ENCODE measurements at places on chromosomes 16 and 17.

- no peak for DNase-seq
Measured at GRCh38 chr16:56944954-56945839, 13.3 kb downstream of the HERPUD1 start.

GRCh38 chr16:73255031-73255430 lies 207.1 kb upstream of the ZFHX3 start:
- no peak for DNase-seq

- DNase-seq = no peak
Measured at GRCh38 chr16:85303354-85303883, 191.1 kb upstream of the CIBAR2 start.

GRCh38 chr17:39507511-39507910 lies 46.2 kb downstream of the CDK12 start:
- DNase-seq = no peak

GRCh38 chr17:69523244-69523861 lies 108.9 kb downstream of the MAP2K6 start:
- no peak for DNase-seq

DNA sequence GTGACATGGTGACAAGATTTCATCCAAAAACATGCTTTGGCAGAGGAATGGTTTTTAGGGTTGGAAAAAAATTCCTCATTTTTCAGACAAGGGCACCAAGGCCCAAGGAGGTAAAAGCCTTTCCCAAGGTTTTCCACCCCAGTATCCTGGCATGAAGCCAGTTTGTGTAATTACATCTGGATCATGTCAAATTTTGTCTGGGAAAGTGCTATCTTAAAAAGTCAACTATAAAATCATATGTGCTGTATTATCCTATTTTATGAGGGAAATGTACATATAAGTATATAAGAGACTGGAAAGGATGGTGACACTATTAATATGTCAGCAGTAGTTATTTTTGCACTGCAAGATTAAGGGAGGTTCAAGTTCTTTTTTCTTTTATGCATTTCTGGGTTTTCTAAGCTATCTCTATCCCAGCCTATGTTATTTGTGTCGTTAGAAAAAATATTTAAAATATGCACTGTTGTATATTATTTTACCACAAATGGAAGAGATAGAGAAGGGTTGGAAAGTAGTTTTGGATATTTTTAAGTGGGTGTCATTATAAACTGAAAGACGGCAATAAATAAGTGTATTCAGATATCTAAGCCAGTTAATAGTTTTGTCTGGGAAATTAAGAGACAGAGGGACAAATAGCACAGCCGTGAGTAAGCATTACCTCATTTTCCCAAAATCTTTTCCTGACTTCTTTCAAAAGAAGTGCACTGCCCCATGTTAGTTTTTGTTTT lies 13.5 kb upstream of the FBXO47 start:
- DNase-seq = no peak

DNA sequence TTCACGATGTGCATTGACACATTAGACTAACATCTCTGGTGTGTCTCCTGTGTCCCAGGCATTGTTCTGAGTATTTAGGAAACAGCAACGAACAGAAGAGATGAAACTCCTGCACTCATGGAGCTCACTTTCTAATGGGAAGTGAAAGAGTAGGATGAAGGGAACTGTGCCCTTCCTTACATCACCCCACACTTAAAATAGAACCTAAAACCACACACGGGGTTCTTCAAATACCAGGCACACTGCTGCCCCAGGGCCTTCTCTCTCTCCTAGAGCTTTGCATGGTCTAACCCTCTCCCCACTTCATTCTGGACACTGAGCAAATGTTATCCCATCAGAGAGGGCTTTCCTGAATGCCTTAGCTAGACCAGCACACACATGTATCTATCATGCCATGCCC lies 33.7 kb downstream of the TRIM25 start:
- no peak for DNase-seq

DNA sequence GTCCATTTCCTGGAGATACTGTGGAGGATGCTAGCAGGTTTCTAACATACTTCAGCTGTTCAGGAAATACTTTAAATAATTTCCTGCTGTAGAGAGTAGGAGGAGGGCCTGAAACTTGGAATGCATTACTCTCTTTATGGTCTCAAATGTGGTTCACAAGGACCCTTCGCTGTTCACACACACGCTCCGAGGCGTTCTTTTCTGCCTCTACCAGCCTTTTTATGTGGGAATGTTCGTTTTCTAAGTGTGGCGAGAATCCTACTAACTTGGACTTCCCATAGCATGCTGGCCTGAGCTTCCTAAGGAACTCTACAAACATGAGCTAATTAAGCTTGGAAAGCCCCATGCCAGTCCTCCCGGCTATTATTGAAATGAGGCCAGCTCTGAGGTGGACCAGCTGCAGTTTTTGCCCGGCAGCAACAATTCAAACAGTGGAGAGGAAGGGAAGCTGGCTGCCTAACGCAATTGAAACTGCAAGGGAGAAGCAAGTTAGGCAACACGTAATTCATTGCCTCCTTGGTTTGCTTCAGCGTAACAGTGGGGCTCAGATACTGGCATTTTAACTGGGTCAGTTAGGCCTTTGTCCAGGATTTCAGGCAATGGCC lies 18.9 kb downstream of the KPNA2 start:
- DNase-seq = peak; percentile 5

DNA sequence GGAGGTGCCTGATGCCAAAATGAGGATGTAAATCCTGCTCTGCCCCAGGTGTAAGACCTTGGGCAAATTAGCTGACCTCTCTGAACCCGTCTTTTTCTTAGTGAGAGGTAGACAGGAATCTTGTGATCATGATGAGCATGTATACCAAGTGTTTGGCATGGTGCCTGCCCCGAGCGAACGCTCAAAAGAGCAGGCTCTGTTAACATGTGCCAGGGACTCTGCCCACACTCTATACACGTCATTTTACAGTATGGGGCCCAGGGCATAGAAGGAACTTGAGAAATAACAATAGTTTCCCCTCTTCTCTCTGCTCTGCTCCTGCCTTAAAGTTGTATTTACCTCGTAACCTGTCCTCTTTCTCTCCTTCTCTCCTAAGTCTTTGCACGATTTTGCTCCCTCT lies 9.3 kb upstream of the MAF start:
- no peak for DNase-seq

- DNase-seq = no peak
Measured at GRCh38 chr16:88374736-88375135, 8.0 kb upstream of the ZNF469 start.

DNA sequence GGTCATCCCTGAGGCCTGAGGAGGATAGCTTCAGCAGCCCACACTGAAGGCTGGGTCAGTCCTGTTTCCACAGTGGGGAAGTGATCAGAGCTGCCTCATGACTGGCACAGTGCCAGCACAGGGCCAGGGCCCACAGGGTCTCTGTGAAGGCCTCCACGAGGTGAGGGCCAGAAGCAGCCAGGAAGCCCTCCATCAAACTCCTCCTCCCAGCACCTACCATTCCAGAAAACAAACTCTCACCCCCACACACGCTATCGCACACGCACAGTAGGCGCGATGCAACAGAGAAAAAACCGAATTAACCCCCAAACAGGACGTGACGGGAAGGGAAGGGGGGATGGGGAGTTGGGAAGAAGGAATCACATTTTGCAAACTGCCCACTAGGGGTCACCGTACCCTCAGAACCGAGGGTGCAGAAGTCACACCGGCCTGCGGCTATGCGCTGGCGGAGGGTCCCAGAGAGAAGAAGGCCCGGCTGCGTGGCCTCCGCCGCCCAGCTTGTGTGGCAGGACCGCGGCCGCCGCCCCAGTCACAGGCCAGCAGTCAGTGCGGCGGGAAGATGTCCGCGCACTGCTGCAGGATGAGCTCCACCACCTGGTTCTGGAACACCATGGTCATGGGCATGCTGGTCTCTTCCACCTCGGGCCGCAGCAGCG lies 37.6 kb downstream of the ARHGAP27 start:
- DNase-seq = peak; percentile 15

DNA sequence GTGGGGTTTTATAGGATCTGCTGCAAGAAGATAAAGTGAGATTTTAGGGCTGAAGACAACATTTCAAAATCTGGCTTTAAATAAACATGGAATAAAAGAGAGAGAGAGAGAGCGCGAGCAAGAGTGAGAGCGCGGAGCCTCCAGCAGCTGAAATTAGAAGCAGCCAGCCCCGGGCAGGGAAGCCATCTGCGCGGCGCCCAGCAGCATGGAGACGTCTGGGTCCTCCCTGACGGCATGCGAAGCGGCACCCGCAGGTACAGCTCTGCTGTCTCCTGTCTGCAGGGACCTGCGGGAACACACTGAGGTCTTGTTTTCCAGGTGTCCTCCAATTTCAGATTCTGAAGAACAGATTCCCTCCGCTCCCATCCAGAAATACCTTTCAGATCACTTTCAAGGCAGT lies 7.9 kb upstream of the BAIAP2 start:
- no peak for DNase-seq
